ENCODE measurements at places on chromosomes 6 and 20.

- no peak for DNase-seq
Measured at GRCh38 chr20:24667689-24668383, 198.4 kb downstream of the SYNDIG1 start.

- no peak for DNase-seq
Measured at GRCh38 chr20:42083280-42083679, 465.1 kb upstream of the CHD6 start.

DNA sequence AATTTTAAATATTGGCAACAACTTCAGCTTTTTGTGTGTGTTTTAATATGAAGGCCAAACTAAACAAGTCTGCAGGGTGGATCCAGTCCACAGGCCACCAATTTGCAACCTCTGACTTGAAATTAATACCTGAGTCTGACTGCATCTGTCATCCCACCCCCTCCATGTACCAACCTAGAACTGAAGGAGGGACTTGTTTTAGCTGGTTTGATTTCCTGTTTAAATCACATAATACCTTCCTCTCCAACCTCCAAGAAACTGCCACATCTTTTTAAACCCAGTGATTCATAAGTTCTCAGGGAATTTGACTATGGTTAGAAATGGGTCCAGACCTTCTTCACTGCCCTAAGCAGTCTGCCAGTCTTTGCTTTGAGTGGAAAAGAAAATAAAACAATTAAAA, 21.6 kb downstream of the RNF8 start:
- DNase-seq: no peak

GRCh38 chr6:22003287-22003686, 293.5 kb downstream of the PRL start:
- DNase-seq: no peak

DNA sequence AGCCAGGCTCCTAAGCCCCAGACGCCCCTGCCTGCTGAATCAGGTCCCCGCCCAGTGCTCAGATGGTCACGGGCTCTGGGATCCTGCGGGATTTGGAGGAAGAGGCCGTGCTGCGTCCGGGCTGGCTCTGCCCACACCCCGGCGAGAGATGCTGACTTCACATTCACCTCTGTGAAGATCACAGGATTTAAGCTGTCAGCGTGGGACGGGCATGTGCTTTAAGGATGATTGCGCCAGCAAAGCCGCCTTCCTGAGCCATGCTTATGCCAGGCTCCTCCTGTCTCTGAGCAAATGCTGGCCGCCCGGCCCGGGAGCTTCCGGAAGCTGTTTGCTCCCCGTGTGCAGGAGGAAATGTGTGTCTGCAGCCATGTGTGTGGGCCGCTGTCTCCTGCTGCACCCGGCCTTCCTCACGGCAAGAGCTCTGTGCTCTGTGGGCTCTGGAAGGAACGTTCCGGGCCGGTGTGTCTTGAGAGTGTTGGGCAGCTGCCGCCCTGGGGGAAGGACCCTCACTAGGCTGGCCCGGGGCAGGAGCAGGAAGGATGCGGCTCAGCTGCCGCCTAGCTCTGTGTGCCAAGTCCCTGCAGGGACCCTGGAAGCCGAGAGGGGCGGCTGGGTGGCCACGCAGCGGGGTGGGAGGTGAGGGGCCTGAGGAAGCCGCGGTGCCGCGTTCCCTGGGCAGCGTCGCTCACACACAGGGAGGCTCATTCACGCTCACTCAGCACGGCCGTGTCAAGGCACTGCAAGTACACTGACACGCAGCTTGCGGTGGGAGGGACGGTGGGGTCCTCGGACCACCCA, 19.0 kb upstream of the BHLHE23 start:
- no peak for DNase-seq

- no peak for DNase-seq
Measured at GRCh38 chr6:43086022-43086658, 10.0 kb downstream of the PTK7 start.

Data from C1 segment of cervical spinal cord (tissue), 14 donors.